ENCODE measurements at places on chromosomes 5 and 9.

GRCh38 chr9:116236979-116237378, 83.4 kb downstream of the PAPPA start:
- no peak for DNase-seq

GRCh38 chr9:126523611-126524111, 90.1 kb upstream of the LMX1B start:
- no peak for DNase-seq

- DNase-seq: no peak
Measured at GRCh38 chr5:71482132-71482531, 26.7 kb downstream of the BDP1 start.

DNA sequence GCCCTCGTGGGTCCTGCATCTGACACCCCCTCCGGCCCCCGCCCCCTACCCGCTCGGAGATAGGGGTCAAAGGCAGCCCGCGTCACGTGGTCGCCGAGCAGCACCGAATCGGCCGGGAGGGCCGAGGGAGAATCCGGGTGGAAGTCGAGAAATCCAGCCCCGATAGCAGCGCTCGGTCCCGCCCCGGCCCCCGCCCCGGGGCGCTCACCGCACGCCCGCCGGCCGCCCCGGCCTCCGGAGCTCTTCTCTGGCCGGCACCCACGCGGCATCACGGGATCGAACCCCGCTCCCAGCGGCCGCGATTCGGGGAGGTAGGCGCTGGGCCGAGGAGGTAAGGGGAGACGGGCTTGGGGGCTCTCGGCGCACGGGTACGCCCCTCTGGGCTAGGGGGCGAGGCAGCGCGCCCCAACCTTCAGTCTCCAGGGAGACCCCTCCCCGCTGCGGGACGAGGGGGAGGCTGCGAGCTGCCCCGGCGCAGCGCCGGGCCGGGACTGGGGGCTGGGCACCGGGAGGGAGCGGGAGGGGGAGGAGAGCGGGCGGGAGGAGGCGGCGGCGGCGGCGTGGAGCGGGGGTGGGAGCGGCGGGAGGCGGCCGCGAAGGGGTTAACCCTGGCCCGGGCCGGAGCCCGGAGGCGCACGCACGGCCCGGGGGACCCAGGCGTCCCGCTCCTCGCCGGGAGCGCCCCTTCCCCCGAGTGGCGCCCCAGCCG, 22.1 kb upstream of the NDST1 start:
- DNase-seq: peak; percentile 66

DNA sequence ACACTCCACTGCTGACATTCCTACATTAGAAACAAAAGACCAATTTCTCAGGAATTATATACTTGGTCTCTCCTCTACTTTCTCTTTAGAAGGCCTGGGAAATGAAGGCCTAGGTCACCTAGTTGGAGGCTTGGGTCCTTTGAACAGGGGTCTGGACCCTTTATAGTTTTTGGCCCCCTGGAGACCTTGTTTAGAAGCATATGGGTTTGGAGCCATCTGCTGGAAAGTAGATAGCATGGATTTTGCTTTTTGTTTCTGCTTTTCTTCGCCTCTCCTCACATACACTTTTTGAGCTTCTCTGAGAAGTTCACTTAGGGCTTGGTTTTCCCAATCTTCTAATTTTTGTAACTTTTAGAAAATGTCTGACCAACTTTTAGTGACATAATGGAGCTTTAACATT, 67.1 kb upstream of the CDK20 start:
- DNase-seq: no peak

DNA sequence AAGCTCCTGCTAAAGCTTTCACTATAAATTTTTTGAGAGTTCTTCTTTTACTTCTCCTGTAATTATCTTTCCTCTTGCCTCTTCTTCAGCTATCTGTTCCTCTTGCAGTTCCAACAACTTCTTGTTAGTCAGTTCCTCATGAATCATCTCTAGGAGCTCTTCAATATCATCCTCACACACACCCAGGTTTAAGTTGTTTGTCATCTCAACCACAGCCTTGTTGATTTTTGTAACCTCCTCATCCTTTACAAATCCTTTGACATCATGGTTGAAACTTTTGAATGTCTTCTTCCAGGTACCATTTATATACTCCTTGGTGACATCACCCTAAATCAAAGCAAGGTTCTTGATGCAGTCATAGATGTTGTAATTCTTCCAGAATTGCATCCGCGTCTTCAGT, 106.3 kb upstream of the MAMDC2 start:
- no peak for DNase-seq

DNA sequence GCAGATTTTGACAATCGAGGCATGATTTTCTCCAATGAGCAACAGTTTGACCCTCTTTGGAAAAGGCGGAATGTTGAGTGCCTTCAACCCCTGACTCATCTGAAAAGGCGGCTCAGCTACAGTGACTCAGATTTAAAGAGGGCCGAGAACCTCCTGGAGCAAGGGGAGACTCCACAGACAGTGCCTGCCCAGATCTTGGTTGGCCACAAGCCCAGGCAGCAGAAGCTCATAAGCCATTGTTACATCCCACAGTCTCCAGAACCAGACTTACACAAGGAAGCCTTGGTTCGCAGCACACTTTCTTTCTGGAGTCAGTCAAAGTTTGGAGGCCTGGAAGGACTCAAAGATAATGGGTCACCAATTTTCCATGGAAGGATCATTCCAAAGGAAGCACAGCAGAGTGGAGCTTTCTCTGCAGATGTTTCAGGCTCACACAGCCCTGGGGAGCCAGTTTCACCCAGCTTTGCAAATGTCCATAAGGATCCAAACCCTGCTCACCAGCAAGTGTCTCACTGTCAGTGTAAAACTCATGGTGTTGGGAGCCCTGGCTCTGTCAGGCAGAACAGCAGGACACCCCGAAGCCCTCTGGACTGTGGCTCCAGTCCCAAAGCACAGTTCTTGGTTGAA, 13.6 kb downstream of the PTPDC1 start:
- no peak for DNase-seq

- DNase-seq: no peak
Measured at GRCh38 chr5:181237729-181238385, 5.8 kb downstream of the RACK1 start.

DNA sequence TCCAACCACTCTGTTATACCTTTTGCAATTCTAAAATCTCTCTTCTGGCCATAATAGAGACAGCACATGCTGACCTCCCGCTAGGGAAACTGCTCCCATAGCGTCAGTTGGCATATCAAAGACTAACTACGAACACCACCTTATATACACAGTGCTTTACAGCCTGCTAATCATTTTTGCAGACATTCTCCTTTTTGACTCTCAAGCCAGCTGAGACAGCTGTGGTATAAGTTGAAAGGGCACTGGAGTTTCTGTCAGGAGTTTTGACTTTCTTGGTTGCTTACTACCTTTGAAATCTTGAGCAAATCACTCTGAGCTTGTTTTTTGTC, 160.2 kb upstream of the TBCA start:
- no peak for DNase-seq

GRCh38 chr9:134065612-134066419, 2.0 kb downstream of the BRD3 start:
- peak; percentile 76 for DNase-seq

DNA sequence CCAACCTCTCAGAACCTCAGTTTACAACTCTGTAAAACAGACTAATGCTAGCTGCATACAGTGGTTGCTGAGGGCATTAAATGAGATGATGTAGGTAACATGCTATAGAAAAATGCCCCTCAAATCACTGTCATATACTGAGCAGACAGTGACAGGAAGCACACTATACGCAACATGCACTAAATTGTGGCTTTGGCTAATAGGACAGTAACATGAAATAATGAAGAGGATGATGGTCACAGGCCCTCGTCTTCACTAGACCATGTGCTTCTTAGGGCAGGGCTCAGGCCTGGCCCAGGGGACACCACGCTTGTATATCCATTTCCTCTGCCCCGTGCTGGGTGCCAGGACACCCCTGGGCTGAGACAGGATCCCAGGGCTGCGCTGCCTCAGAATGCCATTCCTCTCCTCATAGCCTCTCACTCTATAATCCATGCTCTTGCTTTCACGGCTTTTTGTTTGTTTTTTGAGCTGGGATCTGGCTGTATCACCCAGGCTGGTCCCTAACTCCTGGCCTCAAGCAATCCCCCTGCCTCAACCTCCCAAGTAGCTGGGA, 18.9 kb downstream of the CSF1R start:
- no peak for DNase-seq

- peak; percentile 68 for DNase-seq
Measured at GRCh38 chr9:121299467-121300282, 31.7 kb downstream of the GSN start.

DNA sequence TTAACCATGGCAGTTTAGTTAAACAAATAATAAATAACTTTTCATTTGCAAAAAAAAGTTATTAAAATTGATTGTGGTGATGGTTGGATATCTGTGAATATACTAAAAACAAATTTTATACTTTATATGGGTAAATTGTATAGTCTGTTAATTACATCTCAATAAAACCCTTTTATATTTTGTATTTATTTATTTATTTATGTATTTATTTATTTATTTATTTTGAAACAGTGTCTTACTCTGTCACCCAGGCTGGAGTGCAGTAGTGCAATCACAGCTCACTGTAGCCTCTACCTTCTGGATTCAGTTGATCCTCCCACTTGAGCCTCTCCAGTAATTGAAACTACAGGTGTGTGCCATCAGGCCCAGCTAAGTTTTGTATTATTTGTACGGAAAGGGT, 52.4 kb downstream of the OTP start:
- DNase-seq: no peak

GRCh38 chr5:34484216-34484920, 171.8 kb upstream of the RAI14 start:
- DNase-seq: no peak

GRCh38 chr9:7921545-7922197, 122.1 kb upstream of the DMAC1 start:
- DNase-seq: no peak
